Tibial nerve (tissue), 4 donors: ENCODE measurements at places on chromosomes 4 and X. TPM values are rescaled to one million over a fixed set of nuclear protein-coding genes. Genes with fewer than 3 reads are reported as not detected.

GRCh38 chr4:115334736-115335411, 221.5 kb upstream of the NDST4 start:
- no peak for DNase-seq

GRCh38 chr4:109411964-109412363, 21.7 kb upstream of the SEC24B start:
- DNase-seq: no peak

Gene DUSP21
- total RNA-seq: not detected

DNA sequence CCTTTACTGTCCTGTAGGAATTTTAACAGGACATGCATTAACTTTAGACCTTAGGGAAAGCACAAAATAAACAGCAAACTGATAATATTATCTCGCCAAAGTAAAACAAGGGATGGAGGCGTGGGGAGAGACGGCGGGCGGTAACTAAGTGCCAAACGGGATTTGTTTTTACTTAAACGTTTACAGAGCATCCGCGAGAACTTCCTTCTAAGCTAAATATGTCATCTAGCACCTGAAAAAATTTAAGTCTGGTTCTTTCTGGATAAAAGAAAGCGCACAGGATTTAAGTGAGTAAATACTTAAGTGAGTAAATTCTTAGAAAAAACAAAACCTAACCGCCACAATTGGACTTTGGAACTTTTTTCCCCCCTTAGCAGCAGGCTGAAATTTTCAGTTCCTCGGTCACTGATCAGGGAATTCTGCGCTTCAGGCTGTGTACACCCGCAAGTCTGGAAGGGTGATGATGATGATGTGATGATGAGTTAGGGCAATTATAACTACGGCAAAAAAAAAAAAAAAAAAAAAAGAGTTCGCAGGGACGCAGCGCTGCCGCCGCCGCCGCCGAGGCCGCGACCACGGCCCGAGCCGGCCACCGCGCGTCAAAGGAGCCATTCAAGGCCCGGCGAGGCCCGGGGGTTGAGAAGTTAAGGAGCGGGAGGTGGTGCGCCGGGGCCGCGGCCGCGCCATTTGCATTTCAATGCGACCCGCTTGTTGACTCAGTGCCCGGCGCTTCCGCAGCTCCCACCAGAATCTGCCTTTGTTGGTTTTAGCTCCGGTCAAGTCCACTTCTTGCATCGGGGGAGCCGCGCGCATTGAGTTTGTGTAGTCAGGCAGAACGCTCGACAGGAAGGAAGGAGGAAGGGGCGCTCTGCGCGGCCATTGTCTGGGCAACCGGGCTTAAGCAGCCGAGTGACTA, 108.8 kb downstream of the SPRY1 start:
- DNase-seq: no peak

DNA sequence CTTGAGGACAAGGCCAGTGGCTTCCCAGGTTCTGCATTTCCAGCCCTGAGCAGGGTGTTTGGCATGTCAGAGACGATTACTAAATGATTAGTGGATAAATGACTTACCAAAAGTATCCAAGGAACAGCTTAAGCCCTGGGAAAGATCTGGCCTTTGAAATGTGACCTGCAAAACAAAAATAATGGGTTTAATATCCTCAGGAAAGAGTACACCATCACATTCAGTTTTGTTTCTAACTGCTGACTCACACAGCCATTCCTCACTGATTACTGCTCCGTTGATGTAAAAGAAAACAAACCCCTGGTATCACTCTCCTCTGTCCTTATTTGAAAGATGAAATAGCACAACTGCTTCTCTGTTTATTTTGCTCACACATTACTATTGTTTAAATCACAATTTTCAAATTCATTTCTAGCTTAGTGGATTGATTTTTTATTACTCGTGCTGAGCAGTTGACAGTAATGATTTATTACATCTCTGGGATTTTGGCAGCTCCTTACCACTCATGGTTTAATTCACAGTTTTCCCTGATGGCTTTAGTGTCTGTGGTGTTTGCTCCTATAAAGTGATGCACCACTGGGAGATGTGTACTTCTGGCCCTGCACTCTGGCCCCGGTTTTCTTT, 117.0 kb downstream of the CBLL2 start:
- no peak for DNase-seq

GRCh38 chr4:153555730-153556434, 89.7 kb downstream of the TMEM131L start:
- peak; percentile 47 for DNase-seq
